ENCODE measurements at places on chromosomes 2 and 18.

GRCh38 chr2:41718705-41719104 is 329.1 kb upstream of the PKDCC start:
- DNase-seq, result no peak

- DNase-seq, result no peak
Measured at GRCh38 chr2:172113617-172114016, 10.9 kb upstream of the DLX2 start.

DNA sequence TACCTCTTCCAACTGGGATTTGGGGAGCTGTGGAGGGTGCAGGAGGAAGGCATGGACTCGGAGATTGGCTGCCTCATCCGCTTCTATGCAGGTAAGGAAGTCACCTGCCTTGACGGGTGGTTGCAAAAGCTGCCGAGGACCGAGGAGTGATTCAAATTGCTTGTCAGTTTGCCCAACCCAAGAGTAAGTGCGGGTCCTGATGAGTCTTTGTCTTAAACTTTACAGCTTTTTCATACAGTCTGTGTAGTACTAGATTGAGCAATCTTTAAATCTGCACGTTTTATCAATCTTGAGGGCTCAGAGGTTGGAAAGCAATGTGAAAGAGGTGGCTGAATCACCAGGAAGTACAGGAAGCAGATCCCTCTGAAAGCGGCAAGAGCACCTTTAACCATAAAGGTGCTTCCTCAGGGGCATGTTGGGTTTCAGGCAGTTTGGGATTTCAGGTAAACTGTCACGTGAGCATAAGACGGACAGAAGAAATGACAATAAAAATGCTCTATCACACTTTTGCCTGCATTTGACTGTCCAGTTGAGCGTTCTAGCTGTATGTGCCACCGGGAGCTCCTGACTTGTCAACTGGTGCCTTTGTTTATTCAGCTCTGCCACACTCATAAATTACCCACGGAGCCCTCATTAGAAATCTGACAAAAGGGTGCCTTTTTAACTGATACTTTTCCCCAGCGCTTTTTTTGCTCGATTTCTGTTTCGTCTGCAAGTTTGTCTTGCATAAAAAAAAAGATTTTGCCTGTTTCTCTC is 2.0 kb downstream of the PHLPP1 start:
- peak; percentile 16 for DNase-seq

DNA sequence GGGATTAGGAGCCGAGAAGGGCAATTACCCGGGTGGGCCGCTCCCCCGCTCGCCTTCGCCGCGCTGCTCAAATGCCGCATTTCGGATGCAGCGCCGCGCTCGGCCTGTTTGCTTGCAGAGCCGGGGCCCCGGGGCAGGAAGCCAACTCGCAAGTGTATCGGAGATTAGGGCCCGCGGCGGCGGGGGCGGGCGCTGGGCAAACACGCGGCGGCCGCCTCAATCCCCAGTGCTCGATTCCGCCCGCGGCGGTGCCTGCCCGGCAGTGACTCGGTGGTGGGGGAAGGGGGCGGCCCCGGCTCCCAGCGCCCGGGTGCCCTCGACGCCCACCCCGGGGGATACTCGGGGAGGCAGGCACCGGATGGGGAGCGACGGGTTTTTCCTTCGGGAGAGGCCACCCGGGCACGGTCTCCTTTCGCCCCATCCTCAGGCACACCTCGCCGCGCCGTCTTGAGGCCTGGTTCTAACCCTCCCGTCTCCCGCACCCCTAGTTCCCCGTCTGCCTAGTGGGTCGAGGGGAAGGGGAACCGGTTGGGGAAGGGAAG is 26.6 kb upstream of the NOTO start:
- peak; percentile 66 for DNase-seq

GRCh38 chr2:26541401-26542193 is 63.7 kb upstream of the OTOF start:
- no peak for DNase-seq

- no peak for DNase-seq
Measured at GRCh38 chr2:71129114-71129901, 721 bp downstream of the MCEE start.

DNA sequence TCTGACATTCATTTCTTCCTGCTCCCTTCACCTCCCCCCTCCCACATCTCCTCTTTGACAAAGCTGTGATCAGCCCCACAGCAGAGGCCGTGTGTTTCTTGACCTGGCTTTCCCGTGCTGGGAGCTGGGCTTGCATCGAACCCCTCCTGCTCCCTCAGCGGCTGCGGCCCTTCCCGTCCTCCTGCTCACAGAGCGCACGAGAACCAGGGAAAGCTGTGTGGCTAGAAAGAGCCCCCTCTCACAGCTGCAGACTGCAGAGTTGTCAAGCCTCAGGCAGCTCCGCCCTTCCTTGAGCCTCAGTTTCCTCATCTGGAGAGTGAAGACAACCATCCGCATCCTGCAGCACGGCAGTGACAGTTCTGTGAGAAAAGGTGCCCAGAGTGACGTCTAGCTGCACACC is 65.7 kb upstream of the GLI2 start:
- no peak for DNase-seq

- no peak for DNase-seq
Measured at GRCh38 chr2:202689459-202689858, 54.7 kb downstream of the FAM117B start.

GRCh38 chr2:181304011-181304844 is 153.0 kb upstream of the ITGA4 start:
- no peak for DNase-seq

DNA sequence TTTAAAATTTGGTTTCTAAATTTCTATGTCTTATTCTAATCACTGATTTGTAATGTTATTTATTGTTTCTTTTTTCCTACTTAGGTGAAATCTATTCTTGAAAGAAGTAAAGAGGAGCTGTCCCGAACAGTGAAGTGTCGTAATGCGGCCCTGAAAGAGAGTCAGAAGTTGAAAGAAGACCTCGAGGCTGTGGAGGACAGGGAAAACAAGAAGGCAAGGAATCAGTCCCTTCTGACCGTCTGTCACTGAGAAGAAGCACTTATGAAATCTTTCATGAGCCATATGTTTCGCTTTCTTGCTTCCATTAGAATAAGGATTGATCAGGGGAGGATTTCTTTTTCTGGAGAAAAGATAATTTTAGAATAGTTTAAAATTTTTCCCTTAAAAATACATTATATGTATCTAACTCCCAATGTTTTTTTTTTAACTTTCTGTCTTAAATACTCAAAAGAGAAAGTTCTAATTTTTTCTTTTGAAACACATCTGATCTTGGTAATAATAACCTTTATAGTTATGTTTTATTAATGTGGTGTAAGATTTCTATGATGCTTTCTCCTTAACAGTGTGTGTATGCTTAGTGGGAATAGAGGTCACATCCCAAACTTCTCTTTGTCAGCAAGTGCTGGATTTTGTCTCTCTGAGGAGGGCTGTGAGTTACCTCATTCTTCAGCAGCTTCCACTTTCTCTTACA is 79.0 kb downstream of the CCDC150 start:
- no peak for DNase-seq

- no peak for DNase-seq
Measured at GRCh38 chr2:69720404-69720803, 21.5 kb upstream of the ANXA4 start.

DNA sequence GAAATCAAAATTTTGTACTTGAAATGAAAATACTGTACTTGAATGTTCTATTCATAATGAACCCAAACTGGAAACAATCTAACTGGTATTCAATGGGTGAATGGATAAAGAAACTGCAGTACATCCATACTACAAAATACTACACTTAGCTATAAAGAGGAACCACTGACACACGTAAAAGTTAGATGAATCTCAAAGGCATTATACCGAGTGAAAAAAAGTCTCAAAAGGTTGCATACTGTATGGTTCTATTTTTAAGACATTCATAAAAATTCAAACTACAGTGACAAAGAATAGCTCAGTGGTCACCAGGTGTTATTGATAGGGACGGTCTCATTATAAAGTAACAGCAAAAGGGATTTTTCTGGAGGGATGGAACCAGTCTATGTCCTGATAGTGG is 41.1 kb downstream of the COBLL1 start:
- DNase-seq, result no peak

- no peak for DNase-seq
Measured at GRCh38 chr2:66569321-66569851, 134.5 kb downstream of the MEIS1 start.

- no peak for DNase-seq
Measured at GRCh38 chr2:19689646-19690168, 212.1 kb downstream of the TTC32 start.

DNA sequence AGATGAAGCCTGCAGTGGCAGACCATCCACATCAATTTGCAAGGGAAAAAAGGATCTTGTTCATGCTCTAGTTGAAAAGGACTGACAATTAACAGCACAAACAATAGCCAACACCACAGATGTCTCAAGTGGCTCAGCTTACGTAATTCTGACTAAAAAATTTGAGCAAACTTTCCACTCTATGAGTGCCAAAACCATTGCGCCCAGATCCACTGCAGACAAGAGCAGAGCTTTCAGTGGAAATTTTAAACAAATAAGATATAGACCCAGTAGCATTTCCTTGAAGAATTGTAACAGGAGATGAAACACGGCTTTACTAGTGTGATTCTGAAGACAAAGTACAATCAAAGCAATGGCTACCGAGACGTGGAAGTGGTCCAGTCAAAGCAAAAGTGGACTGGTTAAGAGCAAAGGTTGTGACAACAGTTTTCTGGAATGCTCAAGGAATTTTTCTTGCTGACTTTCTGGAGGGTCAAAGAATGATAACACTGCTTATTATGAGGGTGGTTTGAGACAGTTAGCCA is 12.0 kb upstream of the ZNF396 start:
- DNase-seq, result no peak

GRCh38 chr2:234673961-234674759 is 177.3 kb upstream of the ARL4C start:
- DNase-seq, result no peak

- DNase-seq, result no peak
Measured at GRCh38 chr2:216951171-216951570, 91.3 kb upstream of the TNP1 start.

- no peak for DNase-seq
Measured at GRCh38 chr2:32229635-32230034, 35.1 kb downstream of the NLRC4 start.

GRCh38 chr2:41197781-41198180 is 745.9 kb upstream of the SLC8A1 start:
- DNase-seq, result no peak

DNA sequence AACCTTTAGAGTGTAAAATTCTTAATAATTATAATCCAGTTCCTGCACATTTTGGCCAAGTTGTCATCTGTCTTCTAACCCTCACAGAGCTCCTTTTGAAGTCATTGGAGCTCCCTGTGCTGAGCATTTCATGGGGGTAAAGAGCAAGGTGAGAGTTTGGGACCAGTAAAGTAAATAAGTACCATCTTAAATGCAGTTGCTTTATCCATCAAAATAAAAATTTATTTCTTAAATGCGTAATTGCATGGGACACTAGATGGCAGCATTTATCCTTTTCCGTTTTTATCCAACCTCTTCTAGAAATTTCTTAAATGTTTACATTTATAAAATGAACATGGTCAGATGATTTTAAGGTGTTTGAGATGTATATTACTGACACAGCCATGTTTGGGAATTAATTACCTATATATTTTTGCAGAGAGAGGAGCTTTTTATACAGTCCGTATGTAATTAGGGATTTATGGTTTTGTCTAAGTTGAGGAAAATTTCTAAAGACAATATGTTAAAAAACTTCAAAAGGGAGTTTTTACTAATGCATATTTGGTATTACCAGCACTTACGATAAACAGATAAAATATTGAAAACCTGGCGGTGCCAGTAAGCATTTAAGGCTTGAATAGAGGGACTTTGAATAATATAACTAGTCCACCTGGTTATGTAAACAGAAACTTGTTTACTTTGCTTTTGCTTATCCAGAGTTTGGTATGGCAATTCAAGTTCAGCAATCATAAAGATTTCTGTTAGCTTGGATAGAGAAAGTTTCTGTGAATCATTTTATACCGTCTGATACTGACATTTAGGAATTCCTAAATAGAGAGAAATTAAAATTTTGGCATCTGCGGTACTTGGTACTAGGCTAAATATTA is 54.5 kb downstream of the ACSL3 start:
- no peak for DNase-seq

DNA sequence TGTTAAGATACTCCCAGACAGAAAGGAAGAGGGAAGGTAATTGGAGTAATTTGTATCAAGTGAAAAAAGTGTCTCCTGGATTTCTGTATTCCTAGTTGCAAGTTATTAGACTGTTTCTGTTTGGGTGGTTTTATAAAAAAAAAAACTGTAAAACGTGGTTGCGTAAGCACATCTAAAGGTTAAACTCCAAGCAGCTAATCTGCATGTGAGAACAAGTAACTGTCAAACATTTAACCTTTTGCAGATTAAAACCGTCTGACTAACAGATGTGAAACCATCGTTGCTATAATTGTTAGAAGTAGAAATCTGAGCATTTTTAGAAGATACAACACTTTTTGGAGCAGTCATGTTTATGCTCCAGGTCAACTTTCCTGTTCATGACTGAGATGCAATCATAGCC is 72.3 kb downstream of the AFF3 start:
- no peak for DNase-seq

- no peak for DNase-seq
Measured at GRCh38 chr2:3594493-3595281, at the start of gene COLEC11. COLEC11 (plus strand) TSS chr2:3595112; CDS start chr2:3604341, 9,229 bp downstream.

- no peak for DNase-seq
Measured at GRCh38 chr18:46622999-46623398, 34.0 kb downstream of the LOXHD1 start.

- DNase-seq, result no peak
Measured at GRCh38 chr2:88261725-88262124, 91.6 kb downstream of the THNSL2 start.

GRCh38 chr2:101762451-101763171 is 65.1 kb downstream of the MAP4K4 start:
- no peak for DNase-seq

DNA sequence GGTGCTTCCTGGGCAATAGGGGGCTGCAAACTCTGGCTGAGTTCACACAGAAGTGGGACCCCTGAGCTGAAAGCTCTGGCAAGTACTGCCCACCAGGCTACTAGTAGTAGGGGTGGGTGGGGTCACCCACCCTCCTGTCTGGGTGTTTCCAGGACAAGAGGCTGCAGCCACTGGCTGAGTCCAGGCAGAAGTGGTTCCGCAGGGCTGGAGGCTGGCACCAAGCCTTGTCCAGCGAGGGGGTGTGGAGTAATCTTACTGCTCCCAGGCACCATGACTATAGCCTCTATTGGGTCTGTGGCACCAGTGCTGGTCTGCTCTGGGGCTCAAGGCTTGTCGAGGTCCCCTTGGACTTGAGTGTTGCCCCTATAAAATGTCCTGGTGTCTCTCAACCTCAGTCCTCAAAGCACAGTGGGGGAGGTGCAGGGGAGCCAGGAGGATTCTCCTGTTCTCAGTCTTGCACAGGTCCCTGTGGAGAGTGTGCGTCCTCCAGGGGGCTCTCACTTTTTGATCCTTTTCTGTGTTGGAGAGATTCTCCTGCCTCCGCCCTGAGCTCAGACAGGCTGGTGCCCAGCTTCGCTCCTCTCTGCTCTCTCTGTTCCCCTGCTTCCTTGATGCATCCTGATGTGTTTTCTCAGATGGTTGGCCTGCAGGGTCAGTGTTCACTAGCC is 48.1 kb downstream of the NUP35 start:
- DNase-seq, result no peak

- DNase-seq, result no peak
Measured at GRCh38 chr18:13422541-13423147, 204.1 kb downstream of the LDLRAD4 start.

- DNase-seq, result no peak
Measured at GRCh38 chr18:48581206-48581605, 42.4 kb downstream of the CTIF start.

Data from stimulated activated CD4-positive, alpha-beta T cell treated with anti-CD3 and anti-CD28 coated beads, Interleukin-12 subunit alpha, Interleukin-12 subunit beta, amount 100 ng/mL, for 4 hours (primary cell).